SHP77 (cell line): ENCODE measurements at places on chromosomes 1 and 21.
A peak's percentile ranks its signal among the peaks of the same experiment; 100 is the strongest.

DNA sequence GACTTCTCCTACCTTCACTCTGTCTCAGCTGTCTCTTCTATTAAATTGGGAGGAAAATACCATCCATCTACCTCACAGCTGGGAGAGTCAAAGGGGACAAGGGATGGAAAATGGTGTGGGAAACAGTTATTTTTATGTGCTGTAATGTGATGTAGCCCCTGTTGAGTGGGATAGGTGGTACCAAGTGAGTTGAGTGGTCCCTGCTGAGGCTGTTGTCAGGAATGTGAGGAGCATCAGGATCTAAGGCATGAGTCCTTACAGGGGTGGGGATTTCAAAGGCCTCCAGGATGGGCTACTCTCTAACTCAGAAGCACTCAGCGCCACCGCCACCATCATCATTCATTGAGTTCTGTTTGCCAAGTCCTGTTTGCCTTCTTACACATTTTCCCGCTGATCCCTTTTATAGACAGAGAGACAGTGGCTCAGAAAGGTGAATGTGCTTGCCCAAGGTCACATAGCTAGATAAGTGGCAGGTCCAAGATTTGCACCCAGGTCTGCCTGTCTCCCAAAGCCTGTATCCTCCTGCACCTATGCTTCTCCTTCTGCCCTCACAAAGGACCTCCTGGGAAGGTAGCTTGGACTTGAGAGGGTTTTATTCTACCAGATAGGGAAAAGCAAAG lies 4.6 kb upstream of the ID3 start:
- DNase-seq = peak; percentile 34

- no peak for DNase-seq
These were observed 44.3 kb upstream of the WNT2B start for GRCh38 chr1:112464501-112464900.

- peak; percentile 89 for DNase-seq
These were observed 6.6 kb upstream of the RNU1-2 start for GRCh38 chr1:16888860-16889816.

- DNase-seq = no peak
These were observed 45.2 kb downstream of the GALNT2 start for GRCh38 chr1:230112131-230112701.

DNA sequence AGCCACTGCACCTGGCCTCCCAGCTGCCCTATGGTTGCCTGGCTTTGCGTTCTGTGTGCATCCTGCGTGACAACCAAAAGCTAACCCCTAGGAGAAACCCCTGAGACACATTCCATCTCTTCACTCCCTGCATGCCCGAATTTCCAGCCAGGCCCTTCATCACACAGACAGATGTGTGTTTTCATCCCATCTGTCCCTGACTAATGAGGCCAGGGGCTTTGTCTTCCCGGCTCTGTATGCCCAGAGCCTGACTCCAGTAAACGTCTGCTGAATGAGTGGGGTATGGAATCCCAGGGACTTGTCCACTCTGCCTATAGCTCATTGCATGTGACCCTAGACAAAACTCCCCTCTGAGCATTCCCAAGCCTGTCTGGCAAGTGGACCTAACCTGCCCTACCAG lies 9.6 kb downstream of the ESPN start:
- DNase-seq = no peak

- DNase-seq = peak; percentile 29
These were observed 12.8 kb downstream of the DYNLT5 start for GRCh38 chr1:66764994-66765578.

DNA sequence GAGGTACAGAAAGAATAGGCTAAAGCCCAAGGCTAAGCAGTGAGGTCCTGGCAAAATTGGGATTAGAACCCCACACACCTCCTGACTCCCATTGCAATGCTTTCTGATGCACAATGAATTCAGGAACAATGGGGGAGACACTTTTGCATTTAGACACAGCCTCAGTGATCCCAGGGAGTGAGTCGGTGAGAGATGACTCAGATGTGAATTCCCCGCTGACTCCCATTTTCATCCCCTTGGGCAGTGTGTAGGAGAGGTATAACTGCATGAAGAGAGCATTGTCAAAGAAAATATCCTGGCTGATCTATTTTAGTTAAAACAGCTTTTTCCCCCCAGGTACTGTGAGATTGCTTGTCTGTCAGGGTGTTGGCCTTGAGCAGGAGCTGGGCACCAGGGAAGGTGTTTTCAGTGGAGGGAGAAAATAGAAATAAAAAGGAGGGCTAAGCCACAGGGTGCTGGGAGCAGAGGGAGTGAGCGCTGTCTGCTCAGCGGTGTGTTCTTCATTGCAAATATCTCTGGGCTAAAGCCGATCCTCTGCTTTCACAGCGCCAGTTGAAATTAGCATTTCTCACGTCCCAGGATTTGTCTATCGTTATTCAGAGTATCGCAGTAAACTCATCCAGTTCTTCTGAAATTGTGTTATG lies 247.7 kb upstream of the PTBP2 start:
- DNase-seq = no peak

DNA sequence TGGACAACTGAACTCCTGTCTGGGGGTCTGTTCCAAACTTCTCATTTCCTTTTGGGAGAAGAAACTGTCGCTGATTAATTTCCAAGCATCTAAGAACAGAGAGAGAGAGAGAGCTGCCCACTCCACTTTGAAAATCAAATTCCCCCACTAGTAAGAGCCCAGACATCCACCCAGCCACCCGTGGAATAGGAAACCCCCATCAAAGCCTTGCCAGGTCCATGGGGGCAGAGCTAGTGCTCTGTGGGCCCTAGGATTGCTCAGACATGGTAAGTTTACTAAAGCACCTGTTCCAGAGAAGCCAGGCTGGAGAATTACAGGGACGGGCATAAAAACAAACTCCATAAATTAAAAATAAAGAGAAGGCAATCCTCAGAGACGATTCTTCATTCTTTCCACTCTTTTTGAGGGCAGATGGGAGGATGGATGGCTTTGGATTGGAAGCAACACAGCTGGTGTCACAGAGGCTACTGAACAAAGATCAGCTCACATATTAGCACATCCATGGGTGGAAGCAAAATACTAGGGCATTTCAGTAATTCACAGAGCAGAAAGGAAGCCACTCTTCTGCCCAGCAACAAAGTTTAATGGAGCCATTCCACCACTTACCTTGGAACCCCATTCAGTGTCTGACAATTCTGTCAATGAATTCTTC lies 103.9 kb downstream of the COLGALT2 start:
- DNase-seq = no peak

DNA sequence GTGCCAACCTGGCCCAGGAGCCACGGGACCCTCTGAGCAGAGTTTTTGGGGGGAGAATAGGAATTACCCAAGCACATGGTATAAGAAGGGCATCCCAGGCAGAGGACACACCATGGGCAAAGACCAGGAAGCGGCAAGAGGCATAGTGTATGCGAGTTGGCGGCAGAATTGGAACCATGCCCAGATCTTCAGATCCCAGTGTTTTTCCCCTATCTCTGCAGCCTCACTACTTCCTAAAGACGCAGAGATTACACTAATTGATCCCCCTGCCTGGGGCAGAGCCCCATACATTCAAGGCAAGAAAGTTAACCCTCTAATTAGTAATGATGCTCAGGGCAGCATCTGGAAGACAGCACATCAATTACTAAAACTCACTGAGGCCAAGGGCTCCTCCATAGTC lies 48.2 kb downstream of the SYT2 start:
- peak; percentile 33 for DNase-seq

- DNase-seq = no peak
These were observed 212.4 kb upstream of the USP24 start for GRCh38 chr1:55427606-55428005.

DNA sequence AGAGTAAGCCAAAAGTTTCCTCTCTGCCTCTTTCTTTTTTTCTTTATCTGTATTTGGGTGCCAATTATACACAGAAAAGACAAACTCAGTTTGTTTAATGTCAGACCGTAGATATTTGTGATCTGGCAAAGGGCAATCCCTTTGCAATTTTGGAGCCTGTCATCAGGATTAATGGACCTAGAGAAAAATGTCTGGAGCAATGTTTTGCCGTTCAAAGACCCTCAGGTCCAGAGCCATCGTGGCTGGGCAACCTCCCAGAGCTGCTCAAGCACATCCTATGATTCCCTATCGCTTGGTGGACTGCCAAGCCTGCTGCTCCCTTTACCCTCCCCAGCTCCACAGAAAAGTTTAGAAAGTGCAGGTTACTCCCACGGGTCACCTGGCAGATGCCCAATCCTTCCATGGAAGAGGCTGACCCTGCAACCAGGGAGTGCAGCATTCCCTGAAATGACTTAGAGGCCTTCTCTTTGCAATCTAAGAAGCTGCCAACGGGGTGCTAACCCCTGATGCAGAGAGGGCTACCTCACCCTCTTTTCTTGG lies 112.5 kb upstream of the NGF start:
- no peak for DNase-seq

- DNase-seq = no peak
These were observed 130.8 kb downstream of the FAF1 start for GRCh38 chr1:50829014-50829958.

DNA sequence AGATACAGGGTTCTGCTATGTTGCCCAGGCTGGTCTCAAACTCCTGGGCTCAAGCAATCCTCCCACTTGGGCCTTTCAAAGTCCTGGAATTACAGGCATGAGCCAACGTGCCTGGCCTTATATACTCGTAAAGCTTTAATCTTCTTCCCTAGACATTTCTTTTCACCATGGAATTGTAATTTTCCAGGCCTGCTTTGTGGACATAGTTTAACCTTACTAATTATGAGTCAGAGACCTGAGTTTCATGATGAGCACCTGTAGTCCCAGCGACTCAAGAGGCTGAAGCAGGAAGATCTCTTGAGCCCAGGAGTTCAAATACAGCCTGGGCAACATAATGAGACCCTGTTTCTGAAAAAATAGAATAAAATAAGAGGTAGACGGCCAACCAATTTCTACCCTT lies 12.3 kb downstream of the PATJ start:
- DNase-seq = no peak

DNA sequence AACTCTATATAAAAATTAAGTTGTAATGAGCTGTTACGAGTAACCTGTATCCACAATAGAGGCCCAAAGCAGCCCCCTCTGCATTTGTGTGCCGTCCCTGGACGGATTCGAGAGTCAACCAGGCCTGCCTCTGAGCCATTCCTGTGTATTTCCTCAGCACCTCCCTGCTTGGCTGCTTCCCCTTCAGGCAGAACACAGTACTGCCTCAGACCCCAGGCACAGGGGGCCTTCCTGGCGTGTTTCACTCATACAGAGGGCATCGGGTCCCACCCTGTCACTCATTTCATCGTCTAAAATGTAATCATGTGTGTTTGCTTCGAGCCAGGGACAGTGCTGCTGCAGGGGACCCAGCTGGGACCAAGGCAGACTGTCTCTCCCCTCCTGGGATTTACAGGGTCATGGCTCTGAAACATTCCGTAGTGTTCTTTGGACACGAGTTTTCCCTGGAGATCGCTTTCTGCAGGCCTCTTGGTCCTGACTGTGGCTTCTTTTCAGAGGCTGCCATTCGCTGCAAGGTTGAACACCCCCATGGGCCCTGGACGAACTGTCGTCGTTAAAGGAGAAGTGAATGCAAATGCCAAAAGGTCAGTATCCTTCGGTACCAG lies 19.4 kb downstream of the LGALS8 start:
- no peak for DNase-seq

GRCh38 chr1:219906924-219907771 lies 21.2 kb downstream of the SLC30A10 start:
- DNase-seq = no peak

DNA sequence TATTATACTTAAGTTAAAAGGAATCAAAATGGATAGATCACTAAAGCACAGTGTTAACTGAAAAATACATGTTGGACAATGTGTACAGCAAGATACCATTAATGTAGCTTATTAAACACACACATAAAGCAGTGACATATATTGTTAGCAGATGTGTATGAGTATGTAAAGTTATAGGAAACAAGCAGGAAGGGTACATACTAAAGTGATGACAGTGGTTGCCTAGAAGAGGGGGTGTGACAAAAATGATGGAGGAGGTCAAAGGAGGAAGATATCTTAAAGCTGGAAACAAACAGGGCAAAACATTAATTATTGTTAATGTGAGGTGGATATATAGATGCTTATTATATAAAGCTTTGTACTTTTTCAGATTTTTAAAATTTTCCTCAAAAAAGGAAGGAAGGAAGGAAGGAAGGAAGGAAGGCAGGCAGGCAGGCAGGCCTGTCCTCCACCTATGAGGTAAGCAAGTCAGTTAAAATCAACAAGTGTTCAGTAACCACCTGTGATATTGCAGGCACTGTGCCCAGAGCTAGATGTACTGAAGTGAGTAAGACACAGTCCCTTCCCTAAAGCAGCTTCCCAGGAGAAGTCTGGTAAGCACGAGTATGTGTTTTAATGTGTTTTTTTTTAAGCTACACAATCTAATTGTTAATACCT lies 252.9 kb upstream of the NR5A2 start:
- peak; percentile 7 for DNase-seq

DNA sequence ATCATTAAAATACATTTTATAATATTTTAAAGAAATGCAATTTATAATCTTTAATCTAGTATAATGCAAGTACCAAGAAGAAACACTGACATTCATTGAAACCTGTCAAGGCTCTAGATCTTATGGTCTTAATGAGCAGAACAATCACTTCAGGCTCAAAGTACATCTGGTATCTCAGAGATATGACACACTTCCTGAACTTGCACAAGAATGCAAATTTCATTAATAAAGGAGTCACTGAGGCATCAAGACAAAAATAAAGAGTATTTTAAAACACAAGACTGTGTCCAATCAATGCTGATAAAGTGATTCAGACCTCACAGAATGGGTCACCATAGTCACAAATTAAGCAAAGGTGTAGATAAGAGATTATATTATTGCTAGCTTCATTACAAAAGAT lies 178.1 kb downstream of the AK5 start:
- DNase-seq = no peak

- DNase-seq = no peak
These were observed 600.7 kb upstream of the USP24 start for GRCh38 chr1:55815745-55816455.

GRCh38 chr1:224189561-224189960 lies 6.5 kb downstream of the DEGS1 start:
- no peak for DNase-seq

- no peak for DNase-seq
These were observed 121.6 kb downstream of the SYT2 start for GRCh38 chr1:202588503-202589189.

GRCh38 chr1:53242381-53242780 lies 4.1 kb upstream of the MAGOH start:
- DNase-seq = no peak

DNA sequence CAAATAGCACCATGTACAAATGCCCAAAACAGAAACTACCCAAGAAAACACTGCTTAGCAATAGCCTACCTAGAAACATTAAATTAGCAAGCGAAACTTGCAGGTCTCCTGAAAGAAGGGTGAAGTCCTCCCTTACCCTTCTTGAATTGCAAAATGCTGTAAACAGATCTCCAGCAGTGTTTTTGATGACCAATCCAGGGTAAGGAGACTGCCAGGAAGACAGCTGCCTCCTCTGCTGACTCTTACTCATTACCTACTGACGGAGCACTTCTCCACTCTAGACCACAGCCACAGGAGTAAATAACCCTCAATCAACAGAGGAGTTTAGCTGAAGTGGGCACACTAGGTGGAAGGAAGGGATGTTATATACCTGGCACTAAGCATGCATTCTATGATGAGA lies 32.2 kb upstream of the GADD45A start:
- DNase-seq = no peak

- DNase-seq = no peak
These were observed 40.1 kb downstream of the TMED5 start for GRCh38 chr1:93140106-93140505.

- DNase-seq = no peak
These were observed 21.4 kb upstream of the PLA2G5 start for GRCh38 chr1:20048563-20048962.
